ENCODE measurements at places on chromosomes 4 and X.

- DNase-seq, result no peak
Observed at GRCh38 chrX:10981506-10981905, 129.6 kb upstream of the HCCS start.

GRCh38 chrX:102832661-102833060 is 104.4 kb upstream of the RAB40AL start:
- DNase-seq, result no peak

GRCh38 chr4:126976850-126977632 is 655.7 kb upstream of the INTU start:
- no peak for DNase-seq

DNA sequence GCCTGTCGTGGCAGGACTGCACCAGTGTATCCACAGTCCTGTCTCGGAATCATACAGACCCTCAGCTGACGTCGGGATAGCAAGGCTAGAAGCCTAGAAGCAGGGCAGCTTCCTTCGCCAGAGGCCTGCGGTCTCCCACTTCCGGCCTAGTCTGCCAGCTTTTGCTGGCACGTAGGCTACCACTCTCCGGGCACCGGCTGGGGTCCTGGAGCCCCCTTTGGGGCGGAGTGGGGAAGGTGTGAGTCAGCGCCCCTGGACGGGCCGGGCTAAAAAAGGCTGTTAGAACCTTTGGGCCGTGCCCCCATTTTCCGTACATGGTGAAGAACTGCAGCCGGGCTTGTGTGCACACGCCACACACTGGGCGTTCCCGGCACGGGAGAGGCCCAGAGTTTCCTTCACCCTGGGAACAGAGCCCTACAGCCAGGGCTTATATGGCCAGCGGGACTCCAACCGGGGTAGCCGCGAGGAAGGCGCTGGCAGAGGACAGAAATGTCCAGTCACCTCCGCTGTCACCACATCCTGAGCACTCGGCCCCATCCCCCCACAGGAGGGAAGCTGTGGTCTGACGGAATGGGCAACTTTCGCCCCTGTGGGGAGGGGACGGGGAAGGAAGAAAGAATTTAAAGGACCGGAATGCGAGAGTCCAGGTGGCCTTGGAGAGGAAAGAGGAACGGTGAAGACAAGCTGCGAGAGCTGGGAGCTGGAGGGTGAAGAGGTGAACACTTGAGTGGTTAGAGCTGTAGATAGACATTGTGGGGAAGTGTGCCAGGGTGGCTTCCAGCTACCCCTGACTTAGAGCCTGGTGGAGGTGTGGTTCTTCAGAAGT is 4.6 kb downstream of the MAGIX start:
- peak; percentile 30 for DNase-seq

GRCh38 chr4:175143116-175143515 is 225.0 kb downstream of the ADAM29 start:
- no peak for DNase-seq

DNA sequence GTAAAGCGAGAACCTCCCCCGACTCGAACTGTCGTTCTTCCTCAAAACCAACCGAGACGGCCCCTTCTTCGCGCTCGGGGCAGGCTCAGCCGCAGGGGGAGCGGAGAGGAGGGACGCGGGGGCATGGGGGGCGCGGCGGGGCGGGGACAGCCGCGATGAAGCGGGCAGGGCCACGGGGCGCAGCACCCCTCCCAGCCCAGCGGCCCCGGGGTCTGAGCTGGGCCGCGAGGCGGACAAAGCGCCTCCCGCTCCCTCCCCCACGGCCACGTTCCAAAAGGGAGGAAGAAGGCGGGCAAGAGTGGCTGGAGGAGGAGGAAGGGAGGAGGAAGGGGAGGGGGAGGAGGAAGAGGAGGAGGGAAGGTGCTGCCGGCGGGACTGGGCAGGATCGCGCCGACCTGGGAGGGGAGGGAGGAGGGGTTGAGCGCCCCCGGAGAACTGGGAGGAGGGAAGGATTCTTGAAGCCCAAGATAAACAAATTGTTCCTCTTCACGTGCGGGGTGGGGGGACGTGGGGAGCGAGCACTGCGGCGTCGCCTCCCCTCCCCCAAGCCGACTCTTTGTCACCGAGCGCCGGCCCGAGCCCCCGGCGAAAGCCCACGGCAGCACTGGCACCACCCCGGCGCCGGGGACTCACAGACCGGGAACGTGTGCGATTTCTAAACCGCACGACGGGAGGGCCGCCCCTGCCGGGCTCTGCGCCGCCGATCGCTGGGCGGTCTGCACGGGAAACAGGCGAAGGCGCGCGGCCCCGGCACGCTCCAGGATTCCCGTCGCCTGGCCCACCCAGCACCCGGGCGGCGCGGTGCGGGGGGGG is 2.9 kb downstream of the MAML3 start:
- peak; percentile 56 for DNase-seq

GRCh38 chr4:47221721-47222120 is 190.4 kb downstream of the GABRB1 start:
- no peak for DNase-seq

GRCh38 chr4:111127841-111128240 is 505.0 kb upstream of the PITX2 start:
- DNase-seq, result no peak
